ENCODE measurements at places on chromosomes 4 and X.

- no peak for DNase-seq
These were observed 735.8 kb downstream of the RPA4 start for GRCh38 chrX:97619499-97619898.

GRCh38 chr4:85833302-85833701 lies 358.4 kb downstream of the ARHGAP24 start:
- DNase-seq = no peak

GRCh38 chrX:68508799-68509198 lies 9.9 kb downstream of the YIPF6 start:
- DNase-seq = no peak

DNA sequence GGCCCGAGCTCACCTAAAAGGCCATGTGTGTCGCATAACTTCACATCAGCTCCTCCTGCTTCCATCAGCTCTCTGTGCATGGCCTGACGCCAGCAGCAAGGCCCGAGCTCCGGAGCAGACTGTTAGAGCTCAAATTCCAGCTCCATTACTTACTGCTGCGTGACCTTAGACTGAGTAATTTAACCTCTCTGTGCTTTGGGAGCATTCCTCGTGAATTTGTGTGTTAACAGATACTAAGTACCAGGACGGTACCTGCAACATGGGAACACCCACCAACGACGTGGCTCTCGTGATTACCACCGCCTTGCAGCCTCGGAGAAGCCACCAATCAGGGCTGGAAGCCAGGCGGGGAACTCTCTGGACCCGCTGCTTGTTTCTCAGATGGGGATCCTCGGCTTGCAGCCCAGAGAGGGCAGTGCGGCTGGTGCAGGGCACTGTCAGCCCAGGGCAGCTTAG lies 12.9 kb downstream of the LETM1 start:
- DNase-seq = peak; percentile 78
